Activated CD8-positive, alpha-beta memory T cell treated with anti-CD3 and anti-CD28 coated beads for 4 hours (primary cell): ENCODE measurements at places on chromosomes 3 and 15.
A peak's percentile ranks its signal among the peaks of the same experiment; 100 is the strongest.

GRCh38 chr3:77648664-77649063 is 608.8 kb downstream of the ROBO2 start:
- no peak for DNase-seq

DNA sequence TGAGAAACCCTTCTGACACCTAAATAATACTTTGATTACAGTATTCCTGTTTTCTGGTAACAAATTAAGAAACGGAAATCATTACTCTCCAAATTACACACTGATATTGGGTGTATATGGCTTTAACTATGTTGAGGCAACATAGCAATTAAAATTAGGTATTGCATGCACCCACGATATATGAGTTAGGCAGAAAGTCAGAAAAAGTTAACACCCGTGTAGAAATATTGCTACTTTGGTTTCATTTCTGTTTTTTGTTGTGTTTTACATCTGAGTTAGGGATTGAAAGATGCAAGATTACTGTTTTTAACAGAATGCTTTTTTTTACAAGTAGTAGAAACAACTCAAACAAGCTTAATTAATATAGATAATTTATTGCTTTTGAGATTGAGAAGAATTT is 327.8 kb downstream of the GBE1 start:
- no peak for DNase-seq

- no peak for DNase-seq
Observed at GRCh38 chr3:97935842-97936241, 36.4 kb downstream of the RIOX2 start.

- no peak for DNase-seq
Observed at GRCh38 chr15:47769166-47769565, 51.9 kb downstream of the SEMA6D start.

DNA sequence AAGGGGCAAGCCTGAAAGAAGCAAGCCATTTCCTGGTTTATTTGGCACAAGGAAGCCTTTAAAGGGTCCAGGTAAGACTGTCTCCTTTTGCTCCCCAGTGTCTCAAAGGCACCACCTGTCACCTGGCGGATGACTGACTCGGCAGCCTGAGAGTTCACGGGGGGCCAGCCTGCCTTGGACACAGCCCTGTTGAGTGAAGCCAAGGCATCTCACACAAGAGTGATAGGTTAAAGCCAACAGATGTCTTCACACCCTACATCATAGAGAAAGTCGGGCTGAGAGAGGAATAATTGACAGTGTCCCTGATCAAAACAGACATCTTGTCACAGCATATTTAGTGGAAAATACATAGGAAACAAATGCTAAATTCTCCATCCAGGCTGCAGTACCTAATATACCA is 28.2 kb upstream of the LIPC start:
- no peak for DNase-seq

- peak; percentile 46 for DNase-seq
Observed at GRCh38 chr15:38817427-38818156, 253.0 kb upstream of the RASGRP1 start.

DNA sequence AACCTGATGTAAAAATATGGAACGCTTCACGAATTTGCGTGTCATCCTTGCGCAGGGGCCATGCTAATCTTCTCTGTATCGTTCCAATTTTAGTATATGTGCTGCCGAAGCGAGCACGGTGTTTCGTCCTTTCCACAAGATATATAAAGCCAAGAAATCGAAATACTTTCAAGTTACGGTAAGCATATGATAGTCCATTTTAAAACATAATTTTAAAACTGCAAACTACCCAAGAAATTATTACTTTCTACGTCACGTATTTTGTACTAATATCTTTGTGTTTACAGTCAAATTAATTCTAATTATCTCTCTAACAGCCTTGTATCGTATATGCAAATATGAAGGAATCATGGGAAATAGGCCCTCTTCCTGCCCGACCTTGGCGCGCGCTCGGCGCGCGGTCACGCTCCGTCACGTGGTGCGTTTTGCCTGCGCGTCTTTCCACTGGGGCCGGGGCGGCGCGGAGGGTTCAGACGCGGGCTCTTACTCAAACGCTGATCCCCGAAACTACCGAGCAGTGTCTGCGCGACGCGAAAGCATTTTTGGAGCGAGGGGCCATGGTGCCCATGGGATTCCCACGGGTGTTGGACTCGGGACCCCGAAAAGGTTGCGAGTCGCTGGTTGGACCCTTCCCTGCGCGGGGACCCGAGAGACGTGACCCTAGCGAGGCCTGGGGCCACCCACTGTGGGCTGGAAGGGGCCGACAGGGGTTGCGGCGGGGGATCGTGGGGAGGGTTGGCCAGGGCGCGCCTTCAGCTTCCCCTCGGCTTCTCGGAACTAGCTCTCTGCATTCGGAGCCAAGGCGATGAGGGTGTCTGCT is at the start of gene RNU6-1:
TSS of gene RNU6-1 (minus strand) at position 117 of the 820 bp plus-strand sequence.
- peak; percentile 92 for DNase-seq

DNA sequence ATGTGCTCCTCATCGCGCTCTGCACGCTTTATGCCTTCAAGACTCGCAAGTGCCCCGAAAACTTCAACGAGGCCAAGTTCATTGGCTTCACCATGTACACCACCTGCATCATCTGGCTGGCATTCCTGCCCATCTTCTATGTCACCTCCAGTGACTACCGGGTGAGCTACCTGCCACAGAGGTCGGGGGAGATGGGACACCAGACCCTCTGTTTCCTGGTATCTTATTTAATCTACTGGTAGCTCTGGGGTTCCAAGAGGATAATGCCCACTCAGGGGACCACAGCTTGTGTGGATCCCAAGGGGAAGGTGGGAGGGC is 9.1 kb downstream of the GRM2 start:
- no peak for DNase-seq

DNA sequence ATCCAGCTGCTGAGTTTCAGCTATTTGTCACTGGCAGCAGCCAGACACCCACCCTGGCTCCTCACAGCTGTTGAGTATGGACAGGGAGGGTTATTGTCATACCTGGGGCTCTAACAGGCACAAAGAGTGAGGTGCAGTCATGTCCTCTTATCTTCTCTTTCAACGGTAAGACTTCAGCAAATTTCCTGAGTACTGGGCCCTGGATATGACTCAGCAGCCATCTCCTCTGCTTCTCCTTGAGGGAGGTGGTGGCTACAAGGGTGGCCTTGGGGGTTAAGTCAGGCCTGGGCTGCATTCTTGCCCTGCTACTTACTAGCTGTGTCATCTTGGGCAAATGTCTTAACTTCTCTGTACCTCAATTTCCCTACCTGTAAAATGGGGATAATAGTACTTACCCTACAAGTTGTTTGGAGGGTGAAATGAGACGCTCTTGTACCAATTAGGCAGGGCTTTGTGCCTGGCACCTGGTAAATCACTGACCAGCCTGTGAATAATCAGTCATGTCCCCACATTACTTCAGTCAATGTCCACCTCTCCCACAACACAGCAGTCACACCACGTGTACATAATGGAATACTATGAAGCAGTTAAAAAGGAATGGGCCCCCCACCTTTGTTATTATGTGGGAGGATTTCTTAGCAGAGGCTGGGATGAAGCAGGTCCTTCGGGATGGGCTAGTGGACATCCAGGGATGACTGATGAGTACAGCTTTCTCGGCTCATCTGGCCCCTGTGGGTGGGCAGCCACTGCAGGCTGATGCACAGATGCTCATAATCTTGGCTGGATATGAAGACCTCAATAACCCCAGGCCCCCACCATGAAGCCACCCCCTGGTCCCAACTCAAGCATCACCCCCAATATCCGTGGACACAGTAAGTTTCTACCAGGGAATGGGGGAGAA is 528.8 kb downstream of the SHQ1 start:
- DNase-seq: no peak

GRCh38 chr3:13352621-13353131 is 67.4 kb downstream of the NUP210 start:
- DNase-seq: no peak

DNA sequence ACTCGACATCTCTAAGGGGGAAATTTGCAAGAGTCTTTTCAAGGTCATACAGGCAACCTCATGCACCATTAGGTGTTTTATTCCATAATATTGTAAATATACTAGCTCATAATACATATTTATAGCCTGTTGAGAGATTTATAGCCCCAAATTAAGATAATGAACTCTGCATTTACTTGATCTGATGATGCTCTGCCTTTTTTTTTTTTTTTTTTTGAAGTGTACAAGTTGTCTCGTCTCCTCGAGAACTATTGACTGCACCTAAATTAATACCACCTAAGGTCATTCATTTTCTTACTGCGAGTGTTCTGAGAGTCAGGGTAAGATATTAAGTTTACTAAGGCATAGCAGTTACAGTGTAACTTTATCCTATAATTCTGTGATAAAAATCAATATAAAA is 6.1 kb downstream of the CHRNA5 start:
- no peak for DNase-seq

- no peak for DNase-seq
Observed at GRCh38 chr3:133383175-133383574, 16.7 kb upstream of the BFSP2 start.

DNA sequence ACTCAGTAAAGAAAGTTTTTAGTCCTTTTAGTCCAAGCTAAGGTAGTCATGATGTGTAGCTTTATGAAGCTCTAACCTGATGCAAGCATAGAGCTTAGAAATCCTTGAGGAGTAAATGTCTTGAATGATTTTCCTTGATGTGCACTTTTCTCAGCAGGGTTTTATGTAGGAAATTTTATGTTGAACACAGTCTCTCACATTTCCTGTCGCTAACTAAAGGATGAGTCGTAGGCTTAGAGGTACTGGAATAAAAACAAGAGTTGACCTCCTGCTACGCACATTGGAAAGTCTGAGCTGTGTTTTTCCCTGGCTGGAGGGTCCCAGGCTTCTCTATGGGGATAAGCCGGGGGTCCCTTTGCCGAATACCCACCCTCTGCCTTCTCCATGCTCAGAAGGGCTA is 34.7 kb upstream of the ZPLD1 start:
- DNase-seq: no peak

GRCh38 chr3:177300842-177301241 is 103.6 kb upstream of the TBL1XR1 start:
- no peak for DNase-seq

DNA sequence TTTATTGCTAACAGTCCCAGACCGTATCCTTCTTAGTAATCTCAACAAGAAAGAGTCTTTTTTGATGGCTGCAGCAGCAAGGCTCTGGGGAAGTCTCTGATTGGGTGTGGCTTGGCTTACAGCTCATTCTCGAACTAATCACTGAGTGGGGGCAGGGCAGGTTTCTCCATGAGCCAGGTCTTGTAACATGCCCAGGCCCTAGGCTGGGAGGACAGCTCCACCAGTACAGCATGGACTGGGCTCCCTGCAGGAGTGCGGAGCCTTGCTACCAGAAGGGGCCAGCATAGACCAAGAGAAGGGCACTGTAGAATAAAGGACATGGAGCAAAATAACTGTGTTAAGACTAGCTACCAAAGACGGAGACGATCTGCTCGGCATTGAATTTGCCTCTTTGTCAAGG is 7.2 kb downstream of the CD276 start:
- no peak for DNase-seq

- no peak for DNase-seq
Observed at GRCh38 chr3:169362868-169363267, 300.6 kb downstream of the MECOM start.

DNA sequence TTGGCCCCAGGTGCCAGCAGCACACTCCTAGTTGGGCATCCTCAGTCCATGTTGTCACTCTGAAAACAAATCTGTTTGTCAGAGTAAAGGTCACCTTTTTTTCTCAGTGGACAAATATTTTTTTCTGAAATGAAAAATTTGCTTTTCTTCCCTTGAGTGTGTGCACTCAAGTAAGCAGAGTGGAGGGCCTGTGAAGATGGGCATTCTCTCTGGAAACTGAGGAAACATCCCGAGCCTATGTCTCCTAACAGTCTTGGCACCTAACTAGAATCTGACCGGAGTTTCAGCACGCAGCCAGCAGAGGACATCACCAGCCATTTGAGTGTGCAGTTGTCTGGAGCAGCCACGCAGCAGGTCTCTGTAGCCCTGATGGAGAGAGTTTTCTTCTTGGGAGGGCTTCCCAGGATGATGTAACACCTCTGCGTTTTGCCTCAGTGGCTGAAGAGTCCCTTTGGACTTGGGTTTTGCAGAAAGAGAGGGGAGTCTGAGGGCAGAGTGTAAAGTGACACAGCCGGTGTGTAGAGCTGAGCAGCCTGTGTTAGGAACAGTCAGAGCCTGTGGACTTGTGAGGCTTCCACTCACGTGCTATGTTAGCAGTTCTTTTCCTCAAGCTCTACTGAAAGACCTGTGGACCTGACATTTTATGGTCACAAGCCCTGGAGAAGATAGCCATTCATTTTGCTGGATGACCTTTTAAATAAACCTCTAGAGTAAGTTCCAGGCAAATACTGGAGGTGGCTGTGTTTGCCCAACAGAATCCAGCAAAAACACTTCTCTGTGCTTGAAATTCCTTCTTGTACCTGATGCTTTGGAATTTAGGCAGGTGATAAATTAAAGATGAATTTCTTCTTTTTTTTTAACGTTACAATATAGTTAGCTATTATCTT is 51.6 kb downstream of the ABHD2 start:
- DNase-seq: no peak

DNA sequence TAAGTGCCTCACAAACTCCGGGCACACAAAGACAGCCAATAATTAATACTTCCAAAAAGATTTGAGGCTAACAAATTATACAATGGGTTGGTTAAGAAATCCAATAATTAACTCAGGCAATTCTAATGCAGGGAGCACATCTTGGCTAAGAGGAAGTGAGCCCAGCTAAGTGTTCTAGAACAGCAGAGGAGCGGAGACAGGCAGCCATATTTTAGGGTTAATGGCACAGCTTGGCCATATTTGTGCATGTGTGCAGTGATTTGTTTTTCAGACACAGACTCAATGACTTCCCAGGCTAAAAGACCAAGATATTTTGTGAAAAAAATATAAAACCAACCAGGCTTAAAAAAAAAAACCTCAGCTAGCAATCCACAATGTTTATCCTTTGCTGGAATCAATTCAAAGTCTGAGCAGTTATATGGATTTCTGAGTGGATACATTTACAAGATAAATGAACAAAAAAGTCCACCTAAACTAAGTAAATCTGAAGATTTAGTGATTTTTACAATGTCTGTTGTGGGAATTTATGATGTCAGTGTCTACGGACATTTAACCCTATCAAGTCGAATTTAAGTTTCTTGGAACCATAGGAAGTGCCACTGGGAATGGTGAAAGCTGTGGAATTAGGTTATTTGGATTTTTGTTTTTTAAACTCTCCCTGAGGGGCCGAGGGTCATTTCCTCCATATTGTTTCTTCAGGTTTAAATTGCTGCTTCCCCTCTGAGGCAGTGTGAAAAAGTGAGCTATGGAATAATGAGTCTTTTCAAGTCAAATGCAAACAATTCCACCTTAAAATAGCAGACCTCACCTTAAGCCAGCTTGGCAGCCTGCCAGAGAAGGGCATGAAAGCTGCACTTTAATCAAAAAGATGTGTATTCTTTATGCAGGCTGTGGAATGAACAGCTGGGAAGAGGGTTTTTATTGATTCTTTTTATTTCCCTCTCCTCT is 413.7 kb upstream of the TBL1XR1 start:
- no peak for DNase-seq

- no peak for DNase-seq
Observed at GRCh38 chr3:129609591-129610182, 3.2 kb upstream of the PLXND1 start.

GRCh38 chr3:72791161-72791560 is 57.1 kb downstream of the SHQ1 start:
- no peak for DNase-seq

GRCh38 chr3:15453501-15453900 is 26.1 kb downstream of the EAF1 start:
- DNase-seq: no peak

GRCh38 chr3:187401856-187402255 is 33.7 kb downstream of the RTP4 start:
- DNase-seq: no peak
